ENCODE measurements at places on chromosomes 6 and 20. TPM values are rescaled to one million over a fixed set of nuclear protein-coding genes. Genes with fewer than 3 reads are reported as not detected.

ABHD16B gene
- total RNA-seq, result not detected

TFAP2D gene
- not detected for total RNA-seq

TENT5A gene
- 9.4 TPM for total RNA-seq

OR2J3 gene
- total RNA-seq, result not detected

SNTA1 gene
- 13.5 TPM for total RNA-seq

PRL gene
- not detected for total RNA-seq

HEY2 gene
- not detected for total RNA-seq

BPIFB1 gene
- total RNA-seq, result not detected

TXLNB gene
- total RNA-seq, result under 0.01 TPM

ADGRB3 gene
- total RNA-seq, result 0.48 TPM

TTBK1 gene
- not detected for total RNA-seq

RIMS1 gene
- 0.91 TPM for total RNA-seq

CFB gene
- 10.7 TPM for total RNA-seq

PERP gene
- total RNA-seq, result 45.8 TPM

HLA-DQA1 gene
- not detected for total RNA-seq

HSPA1L gene
- 0.78 TPM for total RNA-seq

MRAP2 gene
- 0.13 TPM for total RNA-seq

MYMX gene
- total RNA-seq, result 2.0 TPM

OR12D2 gene
- not detected for total RNA-seq

HLA-DQB1 gene
- total RNA-seq, result 0.32 TPM

NNAT gene
- total RNA-seq, result 8.0 TPM

TRERF1 gene
- 11.9 TPM for total RNA-seq

EFCAB8 gene
- under 0.01 TPM for total RNA-seq

KHDC1 gene
- total RNA-seq, result 3.5 TPM

SPATA25 gene
- total RNA-seq, result 1.2 TPM

HSPA12B gene
- total RNA-seq, result 0.88 TPM

IDH3B gene
- 102 TPM for total RNA-seq

DLK2 gene
- total RNA-seq, result 1.8 TPM

ME1 gene
- 20.0 TPM for total RNA-seq

C6orf52 gene
- total RNA-seq, result 3.9 TPM

SLC4A11 gene
- 0.72 TPM for total RNA-seq

EPPIN gene
- total RNA-seq, result not detected

L3MBTL3 gene
- total RNA-seq, result 6.5 TPM

PBOV1 gene
- not detected for total RNA-seq

RAD21L1 gene
- total RNA-seq, result 0.52 TPM

PRELID3B gene
- total RNA-seq, result 29.8 TPM

TBX18 gene
- 7.0 TPM for total RNA-seq

HMGCLL1 gene
- 0.39 TPM for total RNA-seq

FAM217A gene
- not detected for total RNA-seq

OPRM1 gene
- not detected for total RNA-seq

SYNDIG1 gene
- total RNA-seq, result 1.8 TPM

RIN2 gene
- 25.9 TPM for total RNA-seq

SEMG1 gene
- not detected for total RNA-seq

OR12D3 gene
- not detected for total RNA-seq

KCNQ2 gene
- not detected for total RNA-seq

DSP gene
- total RNA-seq, result 2.2 TPM

TTPAL gene
- total RNA-seq, result 13.1 TPM

ZC2HC1B gene
- total RNA-seq, result not detected
